OCI-M1 (cell line): ENCODE measurements at places on chromosomes 16 and 17.

DNA sequence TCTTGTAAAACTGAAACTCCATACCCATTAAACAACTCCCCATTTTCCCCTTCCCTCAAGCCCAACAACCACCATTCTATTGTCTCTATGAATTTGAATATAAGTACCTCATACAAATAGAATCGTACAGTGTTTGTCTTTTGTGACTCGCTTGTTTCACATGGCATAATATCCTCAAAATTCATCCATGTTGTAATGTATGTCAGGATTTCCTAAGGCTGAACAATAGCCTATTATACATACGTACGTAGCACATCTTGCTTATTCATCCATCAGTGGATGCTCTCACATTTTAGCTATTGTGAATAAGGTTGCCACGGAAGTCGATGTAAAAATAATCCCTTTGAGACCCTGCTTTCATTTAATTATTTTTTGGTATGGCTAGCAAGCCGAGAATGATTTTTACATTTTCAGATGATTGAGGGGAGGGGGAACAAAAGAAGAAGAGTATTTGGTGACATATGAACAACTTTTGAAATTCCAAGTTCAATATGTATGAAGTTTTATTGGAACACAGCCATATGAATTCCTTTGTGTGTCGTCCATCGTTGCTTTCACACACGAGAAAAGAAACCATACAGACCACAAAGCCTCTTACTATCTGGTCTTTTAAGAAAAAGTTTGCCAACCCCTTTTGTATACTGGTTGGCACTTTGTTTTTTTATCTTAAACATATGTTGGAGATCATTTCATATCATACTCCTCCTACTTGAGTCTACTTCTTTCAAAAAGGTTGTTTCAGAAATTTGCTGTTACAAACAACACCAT lies 371.2 kb downstream of the NPIPA8 start:
- no peak for DNase-seq

- DNase-seq: peak; percentile 74
Observed at GRCh38 chr16:28524681-28525171, 14.0 kb downstream of the NUPR1 start.

DNA sequence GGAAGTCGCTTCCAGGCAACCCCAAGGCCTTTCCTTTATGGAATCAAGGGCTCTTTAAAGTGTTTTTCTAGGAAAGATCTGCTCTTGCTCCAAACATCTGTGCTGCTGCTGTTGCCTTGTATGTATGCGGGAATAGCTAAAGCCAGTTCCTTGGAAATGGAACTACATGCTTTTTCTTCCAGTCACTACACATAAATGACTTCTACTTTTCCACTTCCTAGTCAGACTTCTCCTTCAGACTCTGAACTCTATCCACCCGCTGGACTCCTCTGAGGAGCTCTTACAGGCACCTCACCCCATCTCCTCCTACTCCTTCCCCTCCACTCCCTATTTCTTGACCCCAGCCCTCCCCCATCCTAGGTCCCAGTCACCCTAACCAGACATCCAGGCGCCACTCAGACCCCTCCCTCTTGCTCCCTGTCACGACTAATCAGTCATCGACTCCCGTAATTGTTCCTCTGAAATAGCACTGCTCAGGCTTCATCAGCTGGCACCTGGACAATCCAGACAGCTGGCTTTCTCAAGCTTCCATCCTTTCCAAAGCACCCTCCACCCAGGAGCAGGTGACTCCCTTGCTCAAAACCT lies 15.0 kb upstream of the PEMT start:
- no peak for DNase-seq

GRCh38 chr17:74368341-74369081 lies 1.2 kb downstream of the GPR142 start:
- peak; percentile 63 for DNase-seq

GRCh38 chr16:57084257-57084770 lies 8.1 kb upstream of the CPNE2 start:
- DNase-seq: peak; percentile 82

DNA sequence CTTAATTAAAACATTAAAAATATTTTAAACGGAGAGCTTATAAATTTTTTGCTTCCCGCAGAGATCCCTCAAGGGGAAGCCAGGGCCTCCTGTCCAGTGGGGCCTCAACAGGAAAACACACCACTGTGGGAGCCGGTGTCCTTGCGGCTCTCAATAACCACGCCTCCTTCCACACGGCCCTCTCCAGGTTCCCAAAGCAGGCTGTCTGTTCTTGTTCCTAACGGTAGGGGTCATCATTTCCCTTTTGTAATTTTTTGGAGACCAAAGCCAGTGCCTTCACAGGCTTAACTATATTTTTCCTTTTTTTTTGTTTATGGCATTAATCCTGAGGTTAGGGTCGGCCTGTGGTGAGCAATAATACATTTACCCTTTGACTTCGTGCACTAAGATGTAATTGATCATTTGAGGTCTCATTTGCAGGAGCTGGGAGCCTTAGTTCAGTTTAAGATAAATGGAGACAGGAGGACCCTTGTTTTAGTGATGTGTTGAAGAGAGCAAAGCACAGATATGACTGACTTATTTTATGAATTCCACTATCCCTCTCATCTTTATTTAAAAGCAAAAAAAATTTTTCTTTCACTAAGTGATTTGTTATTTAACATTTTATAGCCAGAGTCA lies 77.5 kb upstream of the N4BP1 start:
- DNase-seq: peak; percentile 65

DNA sequence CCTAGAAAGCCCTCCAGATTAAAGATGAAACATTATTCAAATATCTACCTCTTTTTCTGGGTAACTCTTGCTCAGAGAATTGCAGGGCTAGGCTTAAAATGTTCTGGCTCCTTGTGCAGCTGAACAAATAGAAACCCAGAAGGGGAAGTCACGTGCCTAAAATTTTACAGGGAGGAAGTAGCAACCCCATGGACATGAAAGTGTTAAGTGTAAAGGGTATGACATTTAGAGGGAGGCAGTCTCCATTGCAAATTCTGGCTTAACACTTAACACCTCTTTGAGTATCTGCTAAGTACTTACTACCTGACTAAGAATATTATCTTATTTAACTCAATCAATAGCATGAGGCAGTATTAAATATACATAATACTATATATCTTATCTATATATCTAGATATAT lies 376.1 kb upstream of the ERCC4 start:
- DNase-seq: no peak

DNA sequence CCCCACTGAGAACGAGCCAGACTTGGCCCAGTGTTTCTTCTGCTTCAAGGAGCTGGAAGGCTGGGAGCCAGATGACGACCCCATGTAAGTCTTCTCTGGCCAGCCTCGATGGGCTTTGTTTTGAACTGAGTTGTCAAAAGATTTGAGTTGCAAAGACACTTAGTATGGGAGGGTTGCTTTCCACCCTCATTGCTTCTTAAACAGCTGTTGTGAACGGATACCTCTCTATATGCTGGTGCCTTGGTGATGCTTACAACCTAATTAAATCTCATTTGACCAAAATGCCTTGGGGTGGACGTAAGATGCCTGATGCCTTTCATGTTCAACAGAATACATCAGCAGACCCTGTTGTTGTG lies 631 bp downstream of the BIRC5 start:
- DNase-seq: no peak

- DNase-seq: no peak
Observed at GRCh38 chr17:64575431-64575830, 68.7 kb downstream of the CEP95 start.

DNA sequence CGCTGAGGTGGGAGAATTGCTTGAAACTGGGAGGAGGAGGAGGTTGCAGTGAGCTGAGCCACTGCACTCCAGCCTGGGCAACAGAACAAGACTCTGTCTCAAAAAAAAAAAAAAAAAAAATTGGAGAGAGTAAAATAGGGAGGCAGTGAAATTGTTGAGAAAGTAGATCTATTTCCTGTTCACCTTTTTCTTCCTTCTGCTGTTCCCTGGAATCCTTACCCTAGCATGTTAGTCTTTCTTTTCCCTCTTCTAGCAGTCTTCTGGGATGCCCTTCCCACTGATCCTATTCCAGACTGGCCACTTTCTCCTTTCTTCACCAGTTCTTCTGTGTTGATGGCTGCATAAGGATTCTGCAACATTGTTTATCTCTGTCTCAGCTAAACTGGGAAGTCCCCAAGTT lies 3.1 kb downstream of the NME2 start:
- DNase-seq: no peak

GRCh38 chr17:28982131-28982793 lies 23.6 kb downstream of the SEZ6 start:
- DNase-seq: peak; percentile 35

GRCh38 chr16:1327619-1327947 lies 5.9 kb upstream of the BAIAP3 start:
- DNase-seq: no peak

- DNase-seq: no peak
Observed at GRCh38 chr16:25107466-25107792, 4.1 kb upstream of the LCMT1 start.

GRCh38 chr16:73737637-73738036 lies 559.0 kb upstream of the PSMD7 start:
- DNase-seq: no peak

DNA sequence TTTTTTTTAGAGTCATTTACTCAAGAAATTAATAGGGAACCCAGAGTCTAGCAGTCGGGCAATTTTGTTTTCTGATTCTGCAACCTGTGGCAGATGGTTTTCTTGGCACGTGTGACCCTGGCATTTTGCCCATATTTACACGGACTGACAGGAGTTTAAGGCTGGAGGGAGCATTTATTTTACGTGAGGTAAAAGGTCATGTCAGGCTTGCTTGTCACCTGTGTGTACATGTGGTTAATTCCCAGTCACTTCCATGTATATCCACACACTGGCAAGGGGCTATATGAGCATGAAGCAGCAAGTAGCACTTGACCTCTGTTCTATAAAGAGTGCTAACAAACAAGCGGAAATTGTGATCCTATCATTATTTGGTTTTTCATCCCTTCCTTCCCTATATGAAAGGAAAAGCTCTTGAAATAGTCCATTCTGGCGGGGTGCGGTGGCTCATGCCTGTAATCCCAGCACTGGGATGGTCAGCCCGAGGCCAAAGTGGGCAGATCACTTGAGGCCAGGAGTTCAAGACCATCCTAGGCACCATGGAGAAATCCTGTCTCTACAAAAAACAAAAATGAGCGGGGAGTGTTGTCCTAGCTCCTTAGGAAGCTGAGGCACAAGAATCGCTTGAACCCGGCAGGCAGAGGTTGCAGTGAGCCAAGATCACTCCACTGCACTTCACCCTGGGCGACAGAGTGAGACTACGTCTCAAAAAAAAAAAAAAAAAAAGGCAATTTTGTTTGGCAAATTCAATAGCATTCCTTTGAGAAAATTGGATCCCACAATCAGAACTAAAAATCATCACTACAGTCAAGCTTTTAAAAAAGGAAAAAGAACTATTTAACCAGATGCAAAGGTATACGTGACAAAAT lies 2.1 kb downstream of the SPAG9 start:
- DNase-seq: no peak

DNA sequence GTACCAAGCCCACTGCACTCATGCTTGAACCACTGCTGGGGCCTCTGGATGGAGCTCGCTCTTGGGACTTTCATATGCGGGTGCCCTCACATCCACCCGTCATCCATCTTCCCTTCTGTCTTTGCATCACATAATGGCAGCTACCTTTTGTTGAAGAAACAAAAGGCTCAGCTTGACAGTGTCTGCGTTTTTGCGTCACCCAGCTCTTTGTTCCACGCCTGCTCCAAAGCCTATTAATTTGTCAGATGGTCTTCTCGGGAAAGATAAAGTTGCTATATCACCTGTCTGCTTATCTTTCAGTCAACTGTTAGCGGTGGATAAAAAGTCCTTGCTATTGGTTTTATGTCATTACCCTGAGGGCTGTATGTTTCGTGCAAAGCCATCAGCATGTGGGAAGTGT lies 18.1 kb upstream of the BCO1 start:
- peak; percentile 33 for DNase-seq

- DNase-seq: no peak
Observed at GRCh38 chr17:34305606-34306005, 13.6 kb upstream of the CCL8 start.

DNA sequence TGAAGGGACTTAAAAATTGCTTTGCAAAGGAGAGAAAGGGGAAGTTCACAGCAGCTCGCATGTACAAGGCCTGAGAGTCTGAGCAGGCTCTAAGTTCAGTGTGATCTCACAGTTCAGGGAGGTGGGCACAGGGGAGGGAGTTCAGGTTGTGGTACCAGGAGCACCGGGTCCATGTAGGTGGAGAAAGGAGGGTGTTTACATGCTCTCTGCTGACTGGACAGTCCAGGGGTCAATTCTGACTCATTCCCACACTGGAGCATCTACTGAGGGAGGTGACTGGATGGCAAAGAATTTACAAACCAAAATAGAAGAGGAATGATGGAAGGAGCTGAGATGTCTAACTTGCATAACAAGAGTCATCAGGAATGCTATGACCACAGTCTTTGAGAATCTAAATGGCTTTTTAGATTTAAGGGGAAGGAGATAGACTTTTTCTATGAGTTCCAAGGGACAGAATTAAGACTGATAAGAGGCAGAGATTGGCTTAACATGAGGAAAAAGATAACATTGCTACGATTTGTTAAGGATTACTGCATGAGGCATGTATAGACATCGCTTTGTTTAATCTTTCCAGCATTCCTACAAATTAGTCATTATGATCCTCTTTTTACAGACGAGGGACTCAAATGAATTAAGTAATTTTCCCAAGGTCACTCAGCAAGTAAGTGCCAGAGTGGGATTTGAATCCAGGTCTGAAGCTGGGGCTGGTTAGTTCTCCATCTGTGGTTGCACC lies 29.9 kb downstream of the MIS12 start:
- no peak for DNase-seq

DNA sequence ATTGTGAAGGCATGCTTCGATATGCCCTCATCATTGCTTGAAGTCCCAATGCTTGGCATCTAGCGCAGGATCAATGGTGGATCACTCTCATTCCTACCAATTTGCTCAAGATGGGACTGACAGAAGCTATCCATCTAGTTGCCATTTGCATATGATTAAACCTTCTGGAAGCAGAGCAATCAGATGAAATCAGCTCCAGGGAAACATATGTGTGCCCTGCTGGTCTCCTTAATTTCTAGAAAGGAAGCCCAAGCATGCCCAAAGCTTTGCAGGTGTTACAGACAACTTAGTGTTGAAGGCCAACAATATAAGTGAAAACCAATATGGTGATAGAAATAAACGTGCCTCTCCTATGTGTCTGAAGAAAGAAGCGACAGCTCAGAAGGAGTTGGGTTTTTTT lies 350.0 kb upstream of the ERCC4 start:
- no peak for DNase-seq

GRCh38 chr17:59465949-59466307 lies 99.5 kb upstream of the DHX40 start:
- DNase-seq: no peak

GRCh38 chr17:33267271-33267790 lies 25.8 kb downstream of the ASIC2 start:
- DNase-seq: no peak

DNA sequence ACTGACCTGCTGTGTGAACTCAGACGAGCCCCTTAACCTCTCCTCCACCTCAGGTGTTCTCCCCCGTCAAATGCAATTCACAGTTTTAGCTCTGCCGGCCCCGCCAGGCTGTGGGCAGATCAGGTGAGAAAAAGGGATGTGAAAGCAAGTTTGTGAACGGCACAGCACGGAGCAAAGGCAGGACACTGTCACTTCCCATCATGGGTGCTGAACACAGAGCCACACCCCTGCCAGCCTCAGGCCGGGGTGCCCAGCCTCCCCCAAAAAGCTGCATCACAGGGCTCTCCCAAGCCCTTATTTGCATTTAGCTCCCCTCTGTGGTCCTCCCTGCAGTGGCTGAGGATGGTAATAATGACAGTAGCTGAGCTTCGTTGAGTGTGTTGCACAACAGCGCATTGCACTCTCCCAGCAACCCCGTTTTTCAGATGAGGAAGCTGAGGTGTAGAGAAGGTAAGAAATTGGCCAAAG lies 88.8 kb upstream of the TNRC6C start:
- DNase-seq: no peak

- DNase-seq: no peak
Observed at GRCh38 chr17:51830451-51830850, 328.1 kb downstream of the CA10 start.
